Hepatocyte (in vitro differentiated cells): ENCODE measurements at places on chromosomes 7 and 10. TPM values are rescaled to one million over a fixed set of nuclear protein-coding genes. Genes with fewer than 3 reads are reported as not detected.

DNA sequence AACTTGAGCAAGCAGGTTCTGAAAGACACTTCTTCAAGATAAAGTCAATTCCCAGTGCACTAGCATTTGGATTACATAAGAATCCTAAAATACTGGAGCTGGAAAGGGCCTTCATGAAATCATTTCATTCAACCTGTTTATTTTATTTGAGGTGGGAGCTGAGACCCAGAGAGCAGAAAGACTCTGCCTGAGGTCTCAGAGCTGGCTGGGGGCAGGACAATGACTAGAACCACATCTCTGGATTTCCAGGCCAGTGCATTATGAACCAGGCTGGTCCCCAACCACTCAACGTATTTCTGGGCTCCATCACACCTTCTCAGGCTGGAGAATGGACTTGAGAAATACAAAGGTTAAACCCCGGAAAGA lies 8.4 kb downstream of the ANXA11 start:
- H3K4me1 ChIP-seq = peaks cover 62% of the 10 kb centered on the region
- no peaks in the 10 kb centered on the region for H3K27me3 ChIP-seq
- no peak for DNase-seq
- H3K4me3 ChIP-seq = no peak overlapping the region
- peak overlapping the region; percentile 92 for H3K27ac ChIP-seq

DNA sequence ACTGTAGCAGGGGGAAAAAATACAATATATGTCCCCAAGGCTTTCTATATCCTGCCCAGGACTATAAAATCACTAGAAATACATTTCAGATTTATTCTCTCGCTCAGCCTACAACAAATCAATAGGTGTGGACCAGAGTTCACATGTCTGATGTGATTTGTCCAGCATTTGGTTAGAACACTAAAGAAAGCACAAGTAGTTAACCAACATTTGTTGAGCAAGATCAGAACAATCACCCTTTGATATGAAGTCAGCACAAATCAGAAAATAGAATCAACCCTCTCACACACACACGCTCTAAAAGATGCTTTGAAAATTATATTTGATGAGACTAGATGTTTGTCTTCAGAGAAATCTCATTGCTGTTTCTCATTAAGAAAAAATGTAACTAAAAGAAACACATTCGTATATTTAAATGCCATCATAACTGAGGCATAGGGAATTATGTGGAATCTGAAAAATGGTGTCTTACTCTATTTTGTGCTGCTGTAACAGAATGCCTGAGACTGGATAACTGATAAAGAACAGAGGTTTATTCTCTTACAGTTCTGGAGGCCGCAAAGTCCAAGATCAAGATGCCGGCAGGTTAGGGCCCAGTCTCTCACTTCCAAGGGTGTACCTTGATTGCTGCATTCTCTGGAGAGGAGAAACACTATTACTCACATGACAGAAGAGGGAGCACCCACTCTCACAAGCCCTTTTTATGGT lies 10.5 kb downstream of the AKR1D1 start:
- H3K4me1 ChIP-seq = no peaks in the 10 kb centered on the region
- no peak overlapping the region for H3K4me3 ChIP-seq
- no peaks in the 10 kb centered on the region for H3K36me3 ChIP-seq

Gene ACTA2
- total RNA-seq = 218 and 231 TPM in 2 replicates

DNA sequence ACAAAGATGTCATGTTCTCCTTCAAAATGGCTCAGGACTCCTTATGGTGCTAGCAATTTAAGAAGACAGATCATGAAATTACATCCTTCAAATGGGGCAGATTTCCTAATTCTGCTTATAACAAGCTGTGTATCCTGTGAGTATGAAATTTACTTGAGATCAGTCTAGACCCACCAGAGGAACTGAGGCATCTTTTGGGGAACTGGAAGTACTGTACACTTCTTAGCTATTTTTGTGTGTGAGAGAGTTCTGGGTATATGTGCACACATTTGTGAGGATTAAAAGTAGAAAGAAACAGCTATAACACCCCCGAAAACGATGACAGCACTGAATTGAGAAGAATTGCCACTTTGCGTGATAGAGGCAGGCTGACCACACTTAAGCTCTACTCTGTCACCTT lies 187.0 kb upstream of the CCDC6 start:
- no peak overlapping the region for H3K27ac ChIP-seq
- H3K4me1 ChIP-seq = no peaks in the 10 kb centered on the region
- H3K27me3 ChIP-seq = no peaks in the 10 kb centered on the region
- no peak for DNase-seq
- H3K36me3 ChIP-seq = no peaks in the 10 kb centered on the region
